ENCODE measurements at places on chromosomes 1 and 21.

DNA sequence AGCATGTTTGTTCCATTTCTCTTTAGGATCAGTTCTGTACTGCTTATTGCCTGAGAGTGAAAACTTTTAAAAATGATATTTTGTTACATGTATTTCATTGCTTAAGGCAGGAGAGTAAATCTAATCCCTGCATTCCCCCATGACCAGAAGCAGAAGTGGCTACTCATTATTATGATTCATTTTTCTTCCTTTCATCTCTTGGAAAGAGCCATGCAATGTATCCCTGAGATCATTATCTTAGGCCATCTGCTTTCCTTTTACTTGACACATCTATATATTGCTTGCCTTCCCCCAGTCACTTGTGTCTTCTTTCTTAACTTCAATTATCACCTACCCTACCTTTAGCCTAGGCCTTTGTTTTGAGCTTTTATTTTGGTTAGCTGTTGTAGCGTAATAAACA, 430.4 kb upstream of the CHRM3 start:
- DNase-seq: no peak

DNA sequence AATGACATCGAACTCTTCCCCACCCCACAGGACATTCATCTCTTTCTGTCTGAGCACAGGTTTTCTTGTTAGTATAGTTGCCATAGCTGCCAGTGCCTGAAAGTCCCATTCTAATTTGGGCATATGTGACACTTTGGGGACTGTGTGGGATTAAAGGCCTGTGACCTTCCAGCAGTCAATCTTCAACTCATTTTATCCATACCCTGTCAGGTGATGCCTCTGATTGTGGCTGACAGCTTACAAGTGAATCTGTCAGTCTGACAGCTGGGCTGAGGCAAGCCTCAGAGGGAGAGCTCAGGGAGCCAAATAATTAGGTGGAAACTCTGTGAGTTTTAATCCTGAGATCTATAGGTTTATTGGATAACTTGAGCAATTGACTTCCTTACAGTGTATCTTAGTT, 29.6 kb downstream of the ZCCHC17 start:
- DNase-seq: no peak

DNA sequence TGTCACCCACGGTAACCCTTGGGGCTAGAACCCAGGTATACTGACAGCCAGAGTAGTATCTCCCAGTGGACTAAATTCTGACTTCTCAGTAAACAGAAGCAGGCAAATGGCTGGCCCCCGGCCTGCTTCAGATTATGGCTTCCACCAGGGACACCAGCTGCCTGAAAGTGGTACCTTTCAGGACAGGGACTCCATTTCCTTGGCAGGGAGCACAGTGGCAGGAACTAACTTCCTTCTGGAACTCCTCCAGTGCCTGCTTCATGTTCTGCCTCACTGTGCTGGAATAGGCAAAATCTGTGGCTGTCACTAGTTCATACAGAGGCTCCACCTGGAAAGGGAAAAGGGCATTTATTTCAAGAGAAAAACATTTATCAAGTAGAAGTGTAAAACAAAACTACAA, 32.7 kb downstream of the C8B start:
- no peak for DNase-seq

DNA sequence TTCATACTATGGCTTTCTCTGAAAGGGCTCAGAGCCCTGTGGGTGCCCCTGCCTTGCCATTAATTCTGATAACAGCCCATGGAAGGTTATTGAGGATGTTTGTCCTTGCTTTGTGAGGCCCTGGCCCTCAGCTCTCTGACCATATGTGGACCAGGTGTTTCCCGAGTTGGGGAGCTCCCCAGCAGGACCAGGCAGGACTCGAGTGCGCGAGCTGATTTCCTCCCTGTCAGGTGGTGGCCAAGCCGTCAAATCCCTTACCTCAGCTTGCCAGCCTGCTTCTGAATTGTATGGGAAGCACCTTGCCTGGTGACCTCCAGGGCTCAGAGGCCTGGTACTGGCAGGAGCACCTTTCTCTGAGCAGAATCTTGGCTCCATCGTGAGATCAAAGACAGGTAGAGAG, 17.9 kb upstream of the SDE2 start:
- no peak for DNase-seq

- DNase-seq: no peak
Observed at GRCh38 chr1:26754086-26754874, 33.5 kb upstream of the PIGV start.

- peak; percentile 57 for DNase-seq
Observed at GRCh38 chr1:58460469-58460868, 86.1 kb downstream of the OMA1 start.

- DNase-seq: no peak
Observed at GRCh38 chr1:211359876-211360275, 33.2 kb downstream of the TRAF5 start.

Data from nephron progenitor cell (in vitro differentiated cells).